Right ventricle myocardium inferior (tissue), 1 donor: ENCODE measurements at places on chromosomes 3 and 15. TPM values are rescaled to one million over a fixed set of nuclear protein-coding genes. Genes with fewer than 3 reads are reported as not detected.

TMOD2 gene
- 9.5 TPM for total RNA-seq

TGM4 gene
- not detected for total RNA-seq

MST1 gene
- total RNA-seq, result 4.6 TPM

TLR9 gene
- 0.38 TPM for total RNA-seq

DOCK3 gene
- 3.9 TPM for total RNA-seq

NLGN1 gene
- 8.0 TPM for total RNA-seq

NEDD4 gene
- 9.7 TPM for total RNA-seq

ACP3 gene
- 2.0 TPM for total RNA-seq

RNF111 gene
- 22.2 TPM for total RNA-seq

SLC15A2 gene
- 3.9 TPM for total RNA-seq

ZNF385D gene
- total RNA-seq, result 2.6 TPM

MCTP2 gene
- 1.2 TPM for total RNA-seq

- DNase-seq, result no peak
These were observed 39.1 kb downstream of the MRPS11 start for GRCh38 chr15:88506628-88507027.

DNA sequence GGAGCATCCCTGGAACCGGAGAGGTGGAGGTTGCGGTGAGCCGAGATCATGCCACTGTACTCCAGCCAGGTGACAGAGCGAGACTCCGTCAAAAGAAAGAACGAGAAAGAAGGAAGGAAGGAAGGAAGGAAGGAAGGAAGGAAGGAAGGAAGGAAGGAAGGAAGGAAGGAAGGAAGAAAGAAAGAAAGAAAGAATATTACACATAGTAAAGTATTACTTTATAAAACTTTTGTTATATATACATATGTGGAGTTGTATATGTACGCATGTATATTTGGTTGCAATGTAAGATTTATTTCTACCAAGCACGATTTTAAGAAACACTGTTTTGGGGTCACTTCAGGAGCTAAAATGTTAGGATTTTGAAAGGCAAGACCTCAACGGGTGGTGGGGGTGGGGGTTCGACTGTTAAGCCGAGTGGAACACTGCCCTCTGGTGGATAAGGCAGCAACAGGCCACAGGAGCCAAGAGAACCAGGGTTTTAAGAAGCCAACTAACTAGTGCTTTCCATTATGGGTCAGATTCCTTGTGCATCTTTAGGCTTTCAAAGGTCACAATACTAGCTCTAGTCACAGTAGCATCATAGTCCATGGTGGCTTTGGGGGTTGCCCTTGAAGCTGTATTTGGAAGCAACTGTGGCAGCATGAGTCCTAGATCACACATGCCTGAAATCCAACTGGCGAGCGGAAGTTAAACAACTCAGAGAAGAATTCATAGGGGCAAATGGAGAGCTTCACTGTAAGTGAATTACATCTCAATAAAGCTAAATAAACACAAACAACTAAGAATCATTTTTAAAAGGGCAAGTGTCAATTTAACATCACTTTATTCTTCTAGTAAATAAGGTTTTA, 22.5 kb downstream of the GLB1 start:
- no peak for DNase-seq

- no peak for DNase-seq
These were observed 27.8 kb upstream of the PIK3CB start for GRCh38 chr3:138862531-138862923.

GRCh38 chr3:72335458-72336095, 512.7 kb downstream of the SHQ1 start:
- no peak for DNase-seq

GRCh38 chr3:177571271-177571943, 374.1 kb upstream of the TBL1XR1 start:
- no peak for DNase-seq

- DNase-seq, result no peak
These were observed 120.9 kb downstream of the SAMMSON start for GRCh38 chr3:70120357-70120966.

- DNase-seq, result no peak
These were observed 81.6 kb upstream of the MDFIC2 start for GRCh38 chr3:70393881-70394612.

- DNase-seq, result no peak
These were observed 17.3 kb upstream of the HRH1 start for GRCh38 chr3:11136830-11137626.

DNA sequence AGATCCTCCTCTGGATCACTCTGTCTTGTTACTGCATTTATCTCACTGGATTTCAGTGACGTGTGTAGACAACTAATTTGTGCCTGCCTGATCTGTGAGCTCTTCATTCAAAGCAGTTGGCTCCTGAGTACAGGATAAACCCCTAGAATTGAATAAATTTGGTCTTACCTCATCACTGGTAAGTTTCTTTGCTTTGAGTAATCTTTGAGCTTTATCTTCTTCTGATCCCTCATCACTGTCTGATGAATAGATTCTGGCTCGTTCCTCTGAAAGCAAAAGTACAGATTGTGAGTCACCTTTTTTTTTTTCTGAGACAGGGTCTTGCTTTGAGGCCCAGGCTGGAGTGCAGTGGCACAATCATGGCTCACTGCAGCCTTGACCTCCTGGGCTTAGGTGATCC, 24.5 kb downstream of the LEO1 start:
- DNase-seq, result no peak

- no peak for DNase-seq
These were observed 392.0 kb upstream of the RORA start for GRCh38 chr15:61621146-61621545.

DNA sequence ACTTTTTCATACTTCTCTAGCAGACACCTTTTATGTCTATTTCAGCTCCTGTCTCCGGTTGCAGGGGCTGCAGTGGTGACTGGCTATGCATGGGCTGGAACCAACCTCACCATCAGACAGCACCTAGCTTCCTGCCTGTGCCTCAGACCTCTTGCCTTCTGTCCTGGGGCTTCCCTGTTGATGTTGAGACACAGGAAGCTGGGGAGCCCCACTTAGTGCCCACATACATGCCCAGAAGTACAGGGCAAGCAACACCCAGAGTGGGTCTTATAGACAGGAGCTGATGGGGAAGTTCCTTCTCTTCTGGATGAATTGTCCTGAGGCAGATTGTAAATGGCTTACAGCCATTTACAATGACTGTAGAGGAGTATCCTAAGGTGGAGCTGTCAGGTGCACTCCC, 65.3 kb upstream of the SIAH2 start:
- no peak for DNase-seq

GRCh38 chr3:104291878-104292277, 1074.8 kb upstream of the ALCAM start:
- DNase-seq, result no peak

GRCh38 chr3:41893977-41894376, 67.9 kb downstream of the ULK4 start:
- no peak for DNase-seq

DNA sequence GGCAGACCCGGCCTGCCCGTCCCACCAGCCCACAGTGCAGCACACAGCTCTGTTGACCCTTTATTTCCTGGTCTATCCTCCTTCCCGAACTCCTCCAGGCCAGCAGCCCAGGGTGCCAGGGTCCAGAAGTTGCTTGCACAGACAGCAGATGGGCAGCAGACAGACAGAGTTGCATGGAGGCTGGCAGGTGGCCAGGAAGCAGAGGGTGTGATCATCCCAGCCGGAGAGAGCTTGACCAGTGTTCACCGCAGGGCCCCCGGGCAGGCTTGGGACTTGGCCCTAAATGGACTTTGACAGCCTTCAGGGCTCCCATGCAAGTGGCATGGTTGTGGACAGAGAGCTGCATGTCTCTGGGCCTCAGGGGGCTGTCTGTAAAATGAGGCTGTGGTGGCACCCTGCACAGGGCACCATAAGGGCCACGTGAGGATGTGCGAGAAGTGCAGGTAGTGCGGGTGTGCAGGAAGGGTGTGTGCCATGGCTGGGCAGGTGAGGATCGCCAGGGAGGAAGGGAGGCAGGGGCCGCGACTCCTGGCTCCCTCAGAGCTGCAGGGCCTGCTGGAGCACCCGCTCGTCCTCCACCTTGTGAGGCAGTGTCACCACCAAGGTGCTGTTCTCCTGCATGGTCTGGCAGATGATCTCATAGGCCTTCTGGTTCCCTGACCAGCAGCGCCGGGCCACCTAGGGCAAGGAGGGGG, 6.3 kb upstream of the ZXDC start:
- no peak for DNase-seq

DNA sequence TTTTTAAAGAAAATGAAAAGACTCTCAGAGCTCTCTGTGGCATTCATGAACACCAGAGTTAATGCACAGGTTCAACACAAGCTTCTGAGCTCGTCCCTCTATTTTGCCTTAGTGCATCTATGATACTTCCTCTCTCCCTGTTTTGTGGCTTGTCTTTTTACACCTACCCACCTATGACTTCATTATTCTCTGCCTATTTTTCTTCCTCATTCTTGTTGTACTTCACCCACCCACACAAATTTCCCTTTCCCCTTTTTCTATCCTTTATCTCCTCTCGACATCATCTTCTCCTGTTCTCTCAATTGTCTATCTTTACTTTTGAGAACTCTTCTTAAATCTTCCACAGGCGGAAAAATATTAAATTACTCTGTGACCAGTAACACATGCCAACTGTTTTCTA, 48.6 kb downstream of the OR5H15 start:
- DNase-seq, result no peak

DNA sequence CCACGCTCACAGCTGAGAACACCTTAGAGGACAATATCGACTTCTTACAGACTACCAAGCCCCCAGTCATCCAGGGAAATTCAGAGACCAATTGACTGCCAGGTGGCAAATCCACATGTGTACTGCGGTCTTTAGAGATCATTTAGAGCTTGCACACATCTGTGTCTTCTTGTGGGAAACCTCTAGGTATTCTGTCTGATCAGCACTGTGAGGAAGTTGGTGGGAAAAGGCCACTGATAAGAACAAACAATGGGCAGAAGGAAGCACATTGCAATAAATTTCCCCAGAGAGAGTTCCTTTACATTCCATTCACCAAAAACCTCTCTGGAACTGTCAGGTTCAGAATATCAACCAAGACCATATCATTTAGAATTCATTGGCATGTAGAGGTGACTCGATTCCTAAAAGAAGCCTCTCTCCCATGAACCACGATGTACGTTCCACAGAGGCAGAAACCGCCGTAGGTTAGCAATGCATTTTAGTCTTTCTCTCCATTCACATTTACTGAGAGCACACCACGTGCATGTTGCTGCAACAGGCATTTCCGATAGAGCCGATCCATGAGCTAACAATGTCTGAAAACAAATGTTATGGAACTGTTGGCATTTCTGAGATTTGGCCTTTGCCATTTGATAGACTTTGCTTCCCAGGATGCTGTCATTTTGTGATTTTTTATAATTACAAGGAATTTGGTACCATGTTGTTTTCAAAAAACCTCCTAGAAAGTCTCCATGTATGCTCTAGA, 287.3 kb upstream of the TPRG1 start:
- no peak for DNase-seq

DNA sequence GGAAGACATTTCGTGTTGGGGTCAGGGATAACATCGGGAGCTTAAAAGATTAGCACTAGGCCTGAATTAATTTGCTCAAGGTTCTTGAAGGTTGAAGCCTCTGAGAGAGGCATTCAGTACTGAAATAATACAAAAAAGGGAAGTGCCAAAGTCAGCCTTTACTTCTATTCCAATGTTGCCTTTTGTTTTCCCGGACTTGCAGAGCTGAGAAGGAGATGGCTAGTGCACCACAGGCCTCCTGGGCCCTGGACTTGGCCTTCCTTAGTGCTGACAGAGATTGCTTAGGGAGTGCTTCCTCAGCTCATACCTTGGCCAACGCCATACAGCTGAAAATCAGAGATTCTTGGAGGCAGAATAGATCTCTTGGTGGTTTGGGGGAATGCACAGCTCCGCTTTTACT, 333.6 kb upstream of the TBL1XR1 start:
- DNase-seq, result peak; percentile 70

- no peak for DNase-seq
These were observed 63.1 kb upstream of the UBE3A start for GRCh38 chr15:25501828-25502446.

GRCh38 chr3:50340448-50341329, at the start of gene RASSF1:
RASSF1 (minus strand) TSS chr3:50340836; CDS start chr3:50340805, 31 bp downstream.
- DNase-seq, result peak; percentile 92
